ENCODE measurements at places on chromosomes 13 and 19.

DNA sequence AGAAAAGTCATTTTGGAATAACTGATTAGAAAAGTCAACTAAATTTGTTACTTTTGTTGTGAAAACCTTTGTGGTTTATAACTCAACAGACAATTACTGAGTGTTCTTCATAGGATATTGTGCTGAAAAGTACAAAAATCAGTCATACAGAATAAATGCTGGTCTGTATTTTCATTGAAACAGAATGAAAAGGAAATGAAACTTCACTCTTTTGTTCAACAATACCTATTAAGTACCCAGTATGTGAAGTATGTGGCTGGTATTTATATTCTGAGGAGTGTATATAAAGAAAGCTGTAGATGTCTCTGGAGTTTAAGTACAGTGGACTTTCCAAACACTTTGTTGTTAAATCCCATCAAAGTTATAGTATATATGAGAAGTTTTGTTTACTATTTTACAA, 828.4 kb upstream of the ATXN8OS start:
- DNase-seq, result no peak

DNA sequence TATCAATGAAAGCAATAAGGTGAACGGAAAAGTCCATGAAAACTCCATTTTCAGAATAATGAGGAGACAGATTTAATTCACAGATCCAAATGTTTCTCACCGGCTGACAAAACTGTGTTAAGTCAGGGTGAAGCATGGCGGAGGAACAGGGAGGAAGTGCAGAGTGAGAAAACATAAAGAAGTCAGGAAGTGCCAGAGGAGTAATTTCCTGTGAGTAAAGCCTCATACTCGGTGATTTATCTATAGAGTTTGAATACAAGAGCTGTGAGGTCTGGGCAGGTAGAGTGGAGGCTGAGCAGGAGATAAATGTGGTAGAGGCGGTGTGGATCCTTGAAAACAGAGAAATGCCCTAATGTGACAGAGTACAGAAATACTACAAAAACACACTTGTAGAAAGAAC, 11.4 kb downstream of the CARD8 start:
- DNase-seq, result no peak

GRCh38 chr13:109144693-109145437, 515.5 kb downstream of the MYO16 start:
- DNase-seq, result no peak

DNA sequence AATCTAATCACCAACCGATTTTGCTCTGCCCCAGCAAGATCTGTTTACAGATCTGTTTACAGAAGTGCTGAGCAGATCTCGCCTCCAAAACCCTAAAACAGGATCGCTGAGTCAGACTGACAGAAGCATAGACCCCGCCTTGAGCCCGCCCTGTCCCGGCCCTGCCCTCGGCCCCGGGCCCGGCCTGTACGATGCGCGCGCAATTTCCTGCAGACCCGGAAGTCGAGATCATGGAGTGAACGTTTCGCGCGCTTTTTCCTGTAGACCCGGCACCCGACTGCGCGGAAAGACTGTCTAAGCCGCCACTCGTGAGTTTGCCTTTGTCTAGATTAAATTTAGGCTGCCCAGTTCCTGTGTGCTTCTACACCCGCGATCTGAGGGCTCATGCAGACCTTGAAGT, at the start of gene ZNF534:
Gene ZNF534, plus strand, starts transcription at position 212 of the 400 bp plus-strand sequence. CDS start 2,327 bp downstream, outside the sequence.
- DNase-seq, result no peak

- no peak for DNase-seq
Measured at GRCh38 chr13:113888701-113889330, 24.9 kb upstream of the GAS6 start.

DNA sequence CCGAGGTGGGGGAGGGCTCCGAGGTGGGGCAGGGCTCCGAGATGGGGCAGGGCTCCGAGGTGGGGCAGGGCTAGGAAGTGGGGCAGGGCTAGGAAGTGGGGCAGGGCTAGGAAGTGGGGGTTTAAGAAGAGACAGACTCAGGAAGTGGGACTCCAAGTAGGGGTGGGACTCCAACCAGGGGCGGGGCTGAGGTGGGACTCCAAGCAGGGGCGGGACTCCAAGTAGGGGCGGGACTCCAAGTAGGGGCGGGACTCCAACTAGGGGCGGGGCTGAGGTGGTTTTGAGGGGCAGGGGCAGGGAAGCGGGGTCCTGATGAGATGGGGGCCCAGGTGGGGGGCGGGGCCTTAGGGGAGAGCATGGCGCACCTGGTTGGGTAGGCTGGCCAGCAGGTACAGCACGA, 13.6 kb downstream of the CFD start:
- peak; percentile 47 for DNase-seq

All from small intestine (tissue), 16 donors.